ENCODE measurements at places on chromosomes 3 and 15.

- no peak for DNase-seq
These were observed 28.5 kb downstream of the SCG5 start for GRCh38 chr15:32669896-32670611.

- DNase-seq: no peak
These were observed 368.0 kb upstream of the AGTR1 start for GRCh38 chr3:148329481-148330235.

DNA sequence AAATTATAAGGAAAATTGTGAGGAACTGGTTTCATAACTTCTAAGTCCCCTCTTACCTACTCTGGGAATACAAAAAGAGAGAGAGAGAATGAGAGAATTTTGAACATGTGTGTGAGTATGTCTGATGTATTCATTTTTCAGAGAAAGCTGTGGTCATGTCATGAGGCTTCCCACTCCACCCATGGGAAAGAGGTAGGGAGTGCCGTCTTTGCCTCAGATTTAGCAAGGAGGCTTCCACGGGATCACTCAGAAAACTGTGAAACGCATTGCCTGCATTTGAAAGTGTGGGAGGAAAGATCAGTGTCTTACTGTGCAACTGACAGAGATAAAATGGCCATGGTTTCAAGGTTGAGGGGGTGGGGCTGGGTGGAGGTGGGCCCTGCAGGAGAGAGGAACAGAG, 331.5 kb upstream of the CTNNB1 start:
- no peak for DNase-seq

DNA sequence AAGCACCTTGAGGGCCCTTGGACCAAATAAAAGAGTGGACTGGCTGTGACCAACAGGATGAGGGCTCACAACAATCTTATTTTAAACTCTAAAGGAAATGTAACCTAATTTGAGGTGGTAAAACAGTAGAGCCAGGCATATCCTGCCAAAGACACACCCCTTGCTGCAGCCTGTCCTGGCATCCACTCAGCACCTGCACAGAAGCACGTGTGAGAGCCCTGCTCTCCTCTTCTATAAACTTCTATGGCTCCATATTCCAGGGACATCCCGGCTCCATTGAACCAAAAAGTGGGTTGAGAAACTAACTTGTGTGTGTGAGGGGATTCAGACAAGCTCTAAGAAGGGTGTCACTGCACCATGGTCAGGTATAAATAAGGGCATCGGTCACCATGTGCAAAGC, 190.9 kb upstream of the CHRNA7 start:
- no peak for DNase-seq

DNA sequence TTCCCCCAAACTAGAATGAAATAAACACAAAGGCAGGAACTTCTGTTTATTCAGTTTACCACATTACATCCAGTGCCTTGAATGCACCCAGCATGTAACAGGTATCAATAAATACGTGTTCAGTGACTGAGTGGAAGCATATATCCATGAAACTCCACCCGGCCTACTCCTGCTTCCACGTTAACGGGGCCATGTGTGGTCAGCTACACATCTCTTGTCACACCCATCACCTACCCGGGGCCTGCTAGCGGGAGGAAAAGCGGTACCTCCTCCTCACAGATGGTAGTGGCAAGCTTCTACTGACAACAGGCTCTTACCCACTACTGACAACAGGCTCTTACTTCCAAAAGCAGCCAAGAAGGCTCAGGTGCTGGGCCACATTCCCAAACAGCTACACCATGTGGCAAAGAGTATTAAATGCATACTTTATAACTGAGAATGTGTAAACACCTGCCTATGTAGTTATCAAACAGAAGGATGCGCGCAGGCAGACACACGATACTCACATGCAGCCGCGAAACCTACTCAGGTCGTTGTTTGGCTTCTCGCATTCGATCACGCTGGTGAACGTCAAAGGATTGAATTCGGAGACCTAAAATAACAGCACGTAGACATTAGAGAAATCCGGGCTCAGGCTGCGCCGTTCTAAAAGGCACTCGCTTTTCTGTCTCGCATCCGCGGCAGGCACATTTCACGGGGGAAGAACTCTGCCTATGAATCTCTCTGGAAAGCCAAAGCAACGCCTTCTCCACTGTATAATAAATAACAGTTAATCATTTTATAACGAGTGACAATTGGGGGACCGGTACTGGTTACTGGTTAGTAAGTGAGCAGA, 127.4 kb downstream of the ATP10A start:
- DNase-seq: no peak

GRCh38 chr15:70582143-70582945, 181.0 kb downstream of the UACA start:
- no peak for DNase-seq

DNA sequence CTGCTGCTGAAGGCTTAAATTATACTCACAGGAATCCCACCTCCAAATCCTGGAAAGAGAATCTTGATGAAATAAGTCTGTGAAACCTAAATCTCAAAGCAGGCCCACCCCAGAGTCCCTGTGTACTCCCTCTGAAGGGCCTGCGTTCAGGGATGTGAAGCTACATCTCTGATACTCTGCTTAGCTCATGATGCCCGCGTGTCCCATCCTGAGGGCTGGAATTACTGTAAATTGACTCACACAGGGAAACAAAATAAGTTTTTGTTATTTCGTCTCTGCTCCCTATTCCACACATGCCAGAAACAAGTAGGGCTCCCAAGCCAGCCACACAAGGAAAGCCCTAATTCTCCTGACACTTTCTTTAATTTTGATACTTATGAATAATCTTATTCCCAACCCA, 10.9 kb upstream of the PLCL2 start:
- no peak for DNase-seq

DNA sequence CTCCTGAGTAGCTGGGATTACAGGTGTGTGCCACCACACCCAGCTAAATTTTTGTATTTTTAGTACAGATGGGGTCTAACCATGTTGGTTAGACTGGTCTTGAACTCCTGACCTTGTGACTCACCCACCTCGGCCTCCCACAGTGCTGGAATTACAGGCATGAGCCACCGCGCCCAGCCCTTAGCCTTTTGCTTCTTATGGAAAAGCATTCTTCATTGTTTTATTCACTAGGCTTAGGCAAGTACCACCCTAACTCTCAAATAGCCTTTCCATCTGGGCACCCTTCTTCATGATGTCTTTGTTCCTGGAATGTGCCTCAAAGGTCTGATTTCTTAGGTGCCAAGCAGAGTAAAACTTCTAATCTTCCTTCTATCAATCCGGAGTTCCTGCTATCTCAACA, 641.8 kb downstream of the FHIT start:
- DNase-seq: no peak
